ENCODE measurements at places on chromosomes 3 and 15.
A peak's percentile ranks its signal among the peaks of the same experiment; 100 is the strongest.

DNA sequence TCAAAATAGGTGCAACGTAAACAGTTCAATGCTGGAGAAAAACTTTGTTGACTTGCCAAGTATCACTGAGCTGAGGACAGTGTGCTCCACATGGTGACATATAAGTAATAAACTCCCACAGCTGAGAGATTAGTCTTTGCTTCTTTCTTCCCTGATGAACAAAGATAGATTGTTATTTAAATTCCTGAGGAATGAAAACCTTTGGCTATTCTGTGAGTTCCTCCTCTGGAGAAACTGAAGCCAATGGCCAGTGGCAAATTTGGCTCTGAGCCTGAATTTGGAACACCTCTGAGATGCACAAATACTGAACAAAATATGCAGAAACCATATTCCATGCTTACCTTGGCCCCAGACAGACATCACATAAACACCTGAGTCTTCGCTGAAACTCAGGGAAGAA is 63.3 kb downstream of the RPL22L1 start:
- DNase-seq: no peak

DNA sequence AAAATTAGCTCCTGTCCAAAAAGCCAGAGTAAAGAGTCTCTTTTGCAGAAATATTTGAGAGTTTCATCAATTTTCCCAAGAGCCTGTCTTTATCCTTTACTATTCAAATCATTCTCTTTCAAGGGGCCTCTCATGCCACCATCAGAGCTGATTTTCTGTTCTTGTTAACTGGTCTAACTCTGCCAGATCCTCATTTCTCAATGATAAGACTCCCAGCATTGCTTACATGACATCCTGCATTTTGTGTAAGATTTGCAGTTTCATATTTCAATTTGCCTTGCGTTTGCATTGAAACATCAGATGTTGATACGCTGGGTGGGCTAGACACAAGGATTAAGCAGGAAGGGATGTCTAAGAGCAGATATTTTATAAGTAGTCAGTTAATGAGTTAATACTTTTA is 228.7 kb downstream of the TBL1XR1 start:
- no peak for DNase-seq

DNA sequence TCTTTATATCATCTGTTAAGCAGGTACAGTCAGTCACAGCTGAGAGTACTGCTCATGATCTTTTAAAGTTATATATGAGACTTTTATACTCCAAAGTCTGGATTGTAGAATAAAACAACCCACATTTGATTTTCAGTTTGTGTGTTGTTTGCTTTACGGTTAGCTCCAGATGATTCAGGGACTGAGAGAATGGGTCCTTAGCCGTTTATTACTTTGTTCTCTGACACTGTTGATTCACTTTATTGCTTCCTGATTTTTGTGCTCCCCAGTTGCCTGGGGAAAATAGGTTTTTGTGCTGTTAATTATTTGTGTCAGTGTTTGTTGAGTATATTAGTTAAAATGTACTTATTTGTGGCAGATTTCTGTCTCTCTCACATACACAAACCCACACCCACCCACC is 8.6 kb upstream of the EBLN2 start:
- no peak for DNase-seq

DNA sequence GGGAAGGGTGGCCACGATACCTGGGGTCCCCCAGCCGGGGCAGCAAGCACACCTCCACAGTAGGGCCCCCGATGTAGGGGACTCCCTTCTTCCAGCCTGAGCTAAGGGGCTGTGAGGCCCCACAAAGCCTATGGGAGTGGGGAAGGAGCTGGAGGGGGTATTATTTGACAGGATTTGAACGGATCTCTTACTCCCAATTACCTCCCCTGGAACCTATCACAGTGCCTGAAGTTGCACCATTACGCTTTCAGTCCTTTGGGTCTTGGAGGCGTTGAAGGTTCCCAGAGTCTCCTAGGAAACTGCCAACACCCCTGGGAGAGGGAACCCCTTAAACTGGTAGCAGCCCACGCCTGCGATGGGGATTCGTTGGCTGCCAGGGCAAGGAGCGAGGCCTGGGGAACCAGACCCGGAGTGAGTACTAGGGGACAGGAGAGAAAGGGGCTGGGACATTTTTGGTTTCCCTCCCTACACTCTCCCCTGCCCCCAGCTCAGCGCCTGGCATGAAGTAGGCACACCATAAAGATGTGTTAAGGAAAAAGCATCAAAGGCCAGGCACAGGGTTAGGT is 409 bp upstream of the LHFPL4 start:
- DNase-seq: no peak

DNA sequence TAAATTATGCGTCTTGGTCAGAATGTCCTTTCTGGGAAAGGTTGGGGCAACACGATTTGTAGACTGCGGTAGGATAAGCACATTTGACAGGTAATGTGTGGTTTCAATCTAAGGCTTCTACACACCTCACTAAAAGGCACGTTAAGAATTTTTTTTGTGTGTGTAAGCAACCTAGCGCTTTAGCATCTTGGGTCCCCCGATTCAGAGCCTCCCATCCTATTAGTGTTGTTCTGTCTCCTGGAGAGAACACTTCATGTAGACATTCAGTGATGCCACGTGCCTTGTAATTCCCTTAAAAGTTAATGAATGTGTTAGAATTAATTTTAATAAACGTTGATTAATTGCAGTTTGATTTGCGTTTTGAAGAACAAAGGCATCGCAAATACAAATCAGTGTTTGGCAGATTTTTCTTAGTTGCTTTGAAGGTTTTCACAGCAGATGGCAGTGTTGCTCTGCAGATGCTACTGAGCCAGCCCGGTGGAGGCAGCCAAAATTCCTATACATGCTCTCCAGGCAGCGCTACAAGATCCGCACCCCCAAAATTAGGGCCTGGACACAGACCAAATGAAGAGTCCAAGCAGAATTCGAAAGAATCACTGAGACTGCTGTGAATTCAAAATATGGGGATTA is 63.5 kb downstream of the OTOL1 start:
- peak; percentile 81 for DNase-seq

- peak; percentile 98 for DNase-seq
Observed at GRCh38 chr15:82540055-82540983, at the start of gene RPS17. Gene RPS17, minus strand, starts transcription at chr15:82540457. Its CDS starts 29 bp downstream, at chr15:82540428.

DNA sequence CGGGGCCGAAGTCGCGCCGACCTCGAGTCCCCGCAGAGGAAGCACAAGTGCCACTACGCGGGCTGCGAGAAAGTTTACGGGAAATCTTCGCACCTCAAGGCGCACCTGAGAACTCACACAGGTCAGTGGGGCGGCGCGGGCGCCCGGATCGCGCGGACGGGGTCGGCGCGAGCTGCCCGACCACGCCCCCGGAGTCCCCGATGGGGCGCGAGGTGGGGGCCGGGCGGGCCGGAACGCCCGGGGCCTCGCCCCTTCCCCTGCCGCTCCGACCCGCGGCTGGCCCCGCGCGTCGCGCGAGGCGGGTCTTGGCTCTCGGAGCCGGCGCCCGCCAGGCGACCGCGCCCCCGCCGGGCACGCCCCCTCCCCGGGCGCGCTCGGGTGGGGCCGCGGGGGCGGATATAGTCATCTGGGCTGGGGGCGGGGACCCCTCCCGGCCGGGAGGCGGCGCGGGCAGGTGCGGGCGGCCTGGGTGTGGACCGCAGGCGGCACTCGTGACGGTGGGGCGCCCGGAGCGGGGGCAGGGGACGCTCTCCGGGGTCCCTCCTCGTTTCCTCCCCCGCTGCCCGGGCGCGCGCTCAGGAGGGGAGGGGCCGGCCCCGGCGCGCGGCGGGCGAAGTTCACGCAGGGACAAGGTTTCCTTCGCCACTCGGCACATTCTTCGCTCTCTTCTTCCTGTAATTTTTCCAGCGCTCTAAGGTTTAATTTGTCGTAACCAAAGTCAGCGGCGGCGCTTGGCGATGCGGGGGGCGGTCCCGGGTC is 1.2 kb downstream of the KLF13 start:
- peak; percentile 78 for DNase-seq

GRCh38 chr15:25051399-25052154 is 96.8 kb downstream of the SNRPN start:
- DNase-seq: no peak

DNA sequence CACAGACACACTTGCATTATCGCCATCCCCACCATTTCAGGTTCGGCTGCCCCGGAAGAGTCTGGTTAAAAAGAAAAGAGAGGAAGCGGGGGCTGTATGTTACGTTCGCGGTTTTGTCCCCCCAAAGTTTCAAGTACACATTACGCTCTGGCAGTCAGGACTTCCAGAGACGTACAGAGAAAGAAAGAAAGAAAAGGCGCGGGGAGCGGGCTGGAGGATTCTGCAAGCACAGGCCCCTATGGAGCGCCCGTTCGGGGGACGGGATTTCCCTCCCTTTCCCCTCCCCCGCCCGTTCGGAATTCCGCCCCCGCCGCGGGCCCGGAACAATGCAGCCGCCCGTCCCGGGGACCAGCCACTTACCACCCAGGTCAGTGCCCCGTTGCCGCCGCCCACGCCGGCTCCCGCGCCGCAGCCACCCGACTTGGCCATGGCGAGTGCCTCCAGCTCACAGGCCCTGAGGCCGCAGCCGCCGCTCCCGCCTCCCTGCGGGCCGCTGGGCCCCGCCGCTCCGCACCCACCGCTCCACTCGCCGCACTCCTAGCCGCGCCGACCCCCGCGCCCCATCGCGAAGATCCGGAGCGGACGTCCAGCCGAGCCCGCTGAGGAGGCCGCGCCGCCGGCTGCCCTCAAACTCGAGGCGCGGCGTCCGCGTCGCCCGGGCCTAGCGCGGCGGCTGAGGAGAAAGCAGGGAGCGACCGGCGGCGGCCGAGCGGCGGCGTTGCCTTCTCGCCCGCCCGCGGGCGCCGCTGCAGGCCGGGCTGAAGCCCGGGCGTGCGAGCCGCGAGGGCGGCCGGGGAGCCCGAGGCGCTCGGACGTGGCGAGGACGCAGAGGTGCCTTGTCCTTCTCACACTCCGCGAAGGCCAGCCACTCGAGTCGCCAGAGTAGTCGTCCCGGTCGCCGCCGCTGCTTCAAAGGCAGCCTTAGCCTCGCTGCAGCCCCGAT is 567 bp downstream of the TOP2B start:
- peak; percentile 79 for DNase-seq

DNA sequence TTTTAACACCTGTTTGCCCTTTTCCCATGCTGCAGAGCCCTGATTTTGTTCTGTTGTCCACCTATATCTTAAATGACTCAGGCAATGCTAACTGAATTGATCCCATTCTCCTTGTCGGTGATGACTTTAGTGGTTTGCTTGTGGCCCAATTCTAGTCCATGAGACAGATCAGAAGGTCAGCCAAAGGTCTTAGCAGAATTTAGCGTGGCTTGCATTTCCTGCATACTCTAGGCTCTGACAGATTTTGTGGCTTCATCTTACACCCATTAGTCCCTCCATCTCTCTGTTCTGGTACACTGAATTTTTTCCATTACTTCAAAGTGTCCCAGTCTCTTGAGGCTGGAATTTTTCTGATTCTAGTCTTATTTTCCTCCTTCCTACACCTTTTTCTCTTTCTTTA is 161.9 kb downstream of the STAC start:
- peak; percentile 28 for DNase-seq

DNA sequence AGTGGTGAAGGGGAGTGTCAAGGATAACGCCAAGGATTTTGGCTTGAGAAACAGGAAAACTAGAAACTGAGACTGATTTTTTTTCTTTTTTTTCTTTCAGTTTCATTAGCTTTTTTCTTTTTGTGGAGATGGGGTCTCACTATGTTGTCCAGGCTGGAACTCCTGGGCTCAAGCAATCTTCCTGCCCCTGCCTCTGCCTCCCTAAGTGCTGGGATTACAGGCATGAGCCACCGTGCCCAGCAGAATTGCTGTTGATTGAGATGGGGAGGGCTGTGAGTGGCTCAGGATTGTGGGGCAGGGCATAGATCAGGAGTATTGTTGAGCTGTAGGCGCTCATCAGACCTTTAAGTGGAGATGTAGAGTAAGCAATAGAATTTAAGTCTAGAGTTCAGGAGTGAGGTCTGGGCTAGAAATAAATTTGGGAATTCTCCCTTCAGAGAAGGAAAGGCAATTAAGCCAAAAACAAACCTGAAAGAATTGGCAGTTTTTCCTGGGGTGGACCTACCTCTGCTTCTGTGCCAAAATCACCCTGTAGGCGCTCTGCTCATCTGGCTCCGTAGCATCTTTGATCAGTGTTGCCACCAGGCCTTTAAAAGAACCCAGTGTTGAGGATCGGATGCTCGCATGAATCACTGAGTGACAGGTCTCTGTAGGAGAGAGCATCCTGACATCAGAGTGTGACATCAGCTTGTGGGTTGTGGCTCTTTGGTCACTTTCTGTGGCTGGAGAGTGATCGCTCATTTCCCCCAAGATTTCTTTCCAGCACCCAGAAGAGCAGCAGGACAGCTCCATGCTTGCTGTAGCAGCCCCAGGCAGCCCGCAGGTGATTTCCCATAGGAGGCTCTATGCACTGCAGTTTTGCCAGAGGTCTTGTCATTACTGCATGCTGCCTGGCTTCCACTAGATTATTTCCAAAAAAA is 15.8 kb downstream of the ABHD17C start:
- no peak for DNase-seq

- DNase-seq: no peak
Observed at GRCh38 chr3:32379831-32380500, 11.7 kb upstream of the CMTM7 start.
